Endodermal cell (in vitro differentiated cells): ENCODE measurements at places on chromosomes 7 and 10. TPM values are rescaled to one million over a fixed set of nuclear protein-coding genes. Genes with fewer than 3 reads are reported as not detected.

The ZNF783 gene
- total RNA-seq: 10.3 and 13.2 TPM in 2 replicates

The HABP2 gene
- total RNA-seq: 1.4 and 1.6 TPM in 2 replicates

The STEAP1 gene
- total RNA-seq: 0.66 and 1.4 TPM in 2 replicates

The PDK4 gene
- 0.40 to 0.55 TPM (median 0.42 TPM) in 3 replicates for total RNA-seq

The CALY gene
- 1.3 and 1.5 TPM in 2 replicates for total RNA-seq
